Activated CD4-positive, alpha-beta memory T cell treated with anti-CD3 and anti-CD28 coated beads for 36 hours (primary cell): ENCODE measurements at places on chromosomes 1 and 21. TPM values are rescaled to one million over a fixed set of nuclear protein-coding genes. Genes with fewer than 3 reads are reported as not detected.

The GUCA2B gene
- total RNA-seq: not detected

The KCNE2 gene
- total RNA-seq: not detected

The TRIM46 gene
- 6.3 TPM for total RNA-seq

DNA sequence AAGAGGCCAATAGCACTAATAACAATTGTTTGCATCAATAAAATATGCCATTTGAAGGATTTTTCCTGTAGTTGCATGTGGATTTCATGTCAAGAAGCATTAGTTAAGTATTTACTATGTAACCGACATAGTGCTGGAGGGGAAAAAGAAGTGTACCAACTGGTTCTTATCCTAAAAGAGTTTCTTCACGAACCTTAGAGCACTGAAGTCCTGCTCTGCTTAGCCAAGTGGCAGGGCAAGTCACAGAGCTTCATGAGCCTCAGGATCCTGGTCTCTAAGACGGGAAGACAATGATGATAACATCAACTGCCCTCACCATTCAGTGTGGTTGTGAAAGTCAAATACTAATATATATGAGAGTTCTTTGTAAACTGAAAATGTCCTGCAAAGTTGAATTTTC is 14.1 kb downstream of the KIAA0040 start:
- no peak for DNase-seq

DNA sequence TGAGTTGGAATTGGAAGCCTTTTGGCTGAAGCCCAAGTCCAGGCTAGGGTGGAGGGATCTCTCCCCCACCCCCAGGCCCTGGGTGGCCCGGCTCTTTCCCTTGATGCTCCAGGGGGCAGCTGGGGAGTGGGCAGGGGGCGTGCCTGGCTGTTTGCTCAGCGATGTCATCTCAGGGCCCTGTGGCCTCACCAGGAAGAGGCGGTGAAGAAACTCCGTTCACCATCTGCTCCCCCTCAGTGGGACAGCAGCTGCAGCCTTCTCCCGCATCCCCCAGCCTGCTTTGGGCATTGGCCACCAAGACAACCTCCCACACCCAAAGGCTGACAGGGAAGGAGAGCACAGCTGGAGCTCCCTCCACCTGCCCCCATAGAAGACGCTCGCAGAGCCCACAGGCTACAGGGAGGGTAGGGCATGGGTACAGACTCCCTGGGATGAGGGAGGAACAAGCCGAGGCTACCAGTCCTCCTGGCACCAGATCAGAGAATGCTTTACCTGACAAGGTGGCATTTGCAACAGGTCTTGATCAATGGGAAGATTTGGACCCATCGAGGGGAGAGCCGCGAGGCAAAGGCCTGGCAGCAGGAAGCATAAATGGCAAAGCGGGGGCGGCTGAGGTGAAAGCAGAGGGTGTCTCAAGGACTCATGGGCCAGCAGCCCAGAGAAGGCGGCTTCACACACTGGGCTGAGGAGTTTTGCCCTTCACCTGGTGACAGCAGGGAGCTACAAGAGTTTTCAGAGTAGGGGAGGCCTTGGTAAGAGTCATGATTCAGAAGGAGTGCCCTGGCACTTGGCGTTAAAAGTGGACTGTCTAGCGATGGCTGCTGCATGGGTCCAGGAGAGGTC is 6.5 kb upstream of the GUCA2A start:
- DNase-seq: no peak

GRCh38 chr1:115107516-115108260 is 18.4 kb upstream of the TSPAN2 start:
- no peak for DNase-seq

DNA sequence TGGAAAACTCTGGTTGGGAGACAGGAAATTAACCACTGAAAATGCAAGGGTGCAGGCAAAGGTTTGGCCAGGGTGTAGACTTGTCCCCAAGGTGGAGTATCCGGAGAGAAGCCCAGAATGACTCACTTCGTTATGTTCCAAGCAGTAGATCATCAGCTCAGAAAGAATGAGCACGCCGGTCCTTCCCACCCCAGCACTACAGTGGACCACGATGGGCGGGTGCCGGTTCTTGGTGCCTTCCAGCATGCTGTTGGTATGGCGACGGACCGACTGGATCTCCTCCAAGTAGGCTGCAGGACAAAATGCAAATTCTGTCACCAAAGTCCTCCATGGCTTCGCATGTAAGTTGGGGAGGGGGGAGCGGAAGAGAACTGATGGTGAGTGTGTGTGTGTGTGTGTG is 83.4 kb downstream of the SMYD2 start:
- DNase-seq: no peak
